ENCODE measurements at places on chromosomes 12 and 14.

DNA sequence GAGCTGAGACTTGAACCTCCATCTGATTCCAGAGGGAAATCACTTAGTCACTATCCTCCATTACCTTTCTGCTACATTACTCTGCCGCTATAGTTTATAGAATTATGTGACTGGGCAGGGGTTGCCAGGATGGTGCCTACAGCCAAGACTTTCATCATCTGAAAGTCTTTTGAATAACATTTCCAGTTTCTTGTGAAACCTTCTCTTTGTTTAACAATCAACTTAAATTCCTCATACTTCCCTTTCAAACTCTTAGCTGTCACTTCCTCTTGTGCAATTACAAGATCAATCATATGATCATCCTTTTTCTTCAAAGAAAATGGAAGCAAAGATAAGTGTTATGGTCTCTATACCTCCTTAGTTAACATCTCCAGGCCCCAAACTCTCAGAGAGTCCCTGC is 25.4 kb upstream of the PELI2 start:
- DNase-seq, result no peak

GRCh38 chr14:35028435-35028834 is 17.6 kb upstream of the FAM177A1 start:
- DNase-seq, result no peak

DNA sequence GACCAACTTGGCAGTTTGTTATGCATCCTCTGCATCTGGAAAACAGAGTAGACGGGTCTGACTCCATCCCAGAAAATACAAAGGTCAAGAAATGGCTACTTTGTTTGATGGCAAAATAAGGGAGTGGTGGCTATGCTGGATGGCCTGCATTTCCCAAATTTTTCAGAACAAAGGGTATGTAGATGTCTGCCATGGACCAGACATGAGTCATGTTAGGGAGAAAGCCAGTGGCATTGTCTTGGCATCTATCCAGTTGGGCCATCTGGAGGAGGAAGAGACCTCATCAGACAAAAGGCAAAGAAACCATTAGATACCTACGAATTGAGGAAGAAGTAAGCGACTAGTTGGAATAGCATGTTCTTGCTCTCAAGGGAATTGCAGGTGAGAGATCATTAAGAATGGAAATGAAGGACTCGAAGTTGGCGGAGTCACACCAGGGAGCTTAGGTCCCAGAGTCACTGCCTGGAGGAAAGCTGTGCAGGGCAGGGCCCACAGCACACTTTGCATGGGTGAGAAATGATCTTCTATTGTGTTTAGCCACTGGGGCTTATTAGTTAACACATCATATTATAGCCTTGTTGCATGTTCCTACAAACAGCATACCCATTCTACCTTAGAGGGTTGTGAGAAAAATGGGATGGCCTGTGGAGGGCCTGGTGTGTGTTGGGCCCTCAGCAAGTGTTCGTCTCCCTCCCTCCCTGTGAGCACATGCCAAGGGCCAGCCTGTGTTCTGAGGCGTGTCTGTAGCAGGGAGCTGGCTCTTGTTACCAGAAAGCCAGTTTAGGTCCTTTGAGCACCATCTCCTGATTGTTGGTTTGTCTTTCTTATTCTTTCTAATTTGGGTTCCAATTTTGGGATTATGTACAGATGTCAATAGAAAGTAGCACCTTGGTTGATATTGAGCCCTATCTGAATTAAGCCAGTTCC is 119.4 kb downstream of the KTN1 start:
- DNase-seq, result no peak

DNA sequence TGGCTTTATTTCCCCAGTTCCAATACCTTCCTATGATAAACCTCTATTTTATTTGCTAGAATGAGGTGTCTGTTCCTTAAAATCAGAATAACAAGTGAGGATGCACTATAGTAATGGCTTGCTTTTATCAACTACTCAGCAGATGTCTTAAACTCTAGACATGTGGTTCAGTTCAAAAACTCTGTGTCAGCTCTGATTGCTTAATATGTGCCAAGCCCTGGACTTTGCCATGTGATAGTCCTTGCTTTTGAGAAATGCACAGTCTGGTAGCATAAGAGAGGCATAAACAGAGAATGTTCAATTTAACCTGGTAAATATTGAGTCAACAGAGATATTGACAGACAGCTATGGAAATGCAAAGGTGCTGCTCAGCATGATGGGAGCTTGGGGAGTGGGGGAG is 254.8 kb downstream of the PDZRN4 start:
- no peak for DNase-seq

DNA sequence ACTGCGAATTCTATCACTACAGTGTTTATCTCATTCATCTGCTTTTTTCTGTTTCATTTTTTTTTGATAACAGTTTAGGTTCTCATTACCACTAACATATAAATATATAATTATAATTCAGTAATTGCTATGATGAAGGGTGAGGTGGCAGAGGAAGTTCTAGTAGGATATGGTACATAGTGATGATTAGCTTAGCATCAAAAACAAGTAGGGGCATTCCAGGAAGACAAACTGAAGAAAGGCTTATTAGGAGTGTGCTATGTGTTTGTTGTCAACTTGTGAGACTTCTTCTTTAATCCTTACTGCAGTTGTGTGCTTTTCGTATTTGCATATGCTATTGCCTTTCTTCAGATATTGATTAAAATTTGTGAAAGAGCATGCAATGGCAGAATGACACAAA is 20.6 kb downstream of the FUT8 start:
- no peak for DNase-seq

- no peak for DNase-seq
Observed at GRCh38 chr12:47870175-47870781, 34.5 kb downstream of the VDR start.

GRCh38 chr14:69131176-69131575 is 21.7 kb downstream of the DCAF5 start:
- DNase-seq, result no peak

- DNase-seq, result no peak
Observed at GRCh38 chr14:32358781-32359180, 29.7 kb downstream of the AKAP6 start.

DNA sequence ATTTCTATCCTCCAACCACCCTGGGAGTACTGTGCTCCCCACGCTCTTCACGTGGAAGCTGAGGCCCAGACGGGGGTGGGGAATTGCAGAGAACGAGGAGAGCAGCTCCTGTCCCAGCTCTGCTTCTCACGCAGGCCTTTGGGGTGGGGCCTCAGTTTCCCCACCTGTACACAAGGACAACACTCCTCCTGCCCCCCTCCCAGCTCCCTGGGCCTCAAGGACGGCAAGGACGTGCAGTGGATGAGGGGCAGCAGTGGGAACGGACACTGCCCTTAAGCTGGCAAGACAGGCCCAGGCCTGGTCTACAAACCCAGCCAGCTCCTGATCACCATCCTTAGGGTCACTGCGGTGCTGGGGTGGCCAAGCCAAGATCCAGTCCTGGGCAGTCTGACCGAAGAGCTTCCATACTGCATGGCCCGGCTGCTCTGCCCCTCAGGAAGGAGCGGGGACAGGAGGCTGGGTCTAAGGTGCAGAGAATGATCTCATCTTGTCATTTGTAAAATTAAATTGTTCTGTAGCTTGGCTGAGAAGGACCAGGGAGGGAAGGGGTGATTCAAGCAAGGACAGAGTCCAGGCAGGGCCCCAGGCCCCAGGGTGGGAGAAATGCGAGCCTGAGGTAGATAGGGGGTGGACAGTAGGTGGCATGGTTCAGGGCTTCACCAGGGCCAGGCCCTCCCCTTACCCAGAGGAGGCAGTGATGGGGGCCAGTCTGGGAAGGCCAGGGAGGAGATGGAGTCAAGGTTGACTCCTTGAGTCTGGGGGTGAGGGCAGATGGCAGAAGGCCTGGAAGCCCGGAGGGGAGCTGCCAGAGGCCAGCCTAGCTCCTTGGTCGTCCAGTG is 1.3 kb upstream of the CLBA1 start:
- no peak for DNase-seq

GRCh38 chr12:30567082-30567481 is 128.6 kb downstream of the IPO8 start:
- no peak for DNase-seq

- no peak for DNase-seq
Observed at GRCh38 chr14:82003426-82003825, 469.8 kb upstream of the SEL1L start.

DNA sequence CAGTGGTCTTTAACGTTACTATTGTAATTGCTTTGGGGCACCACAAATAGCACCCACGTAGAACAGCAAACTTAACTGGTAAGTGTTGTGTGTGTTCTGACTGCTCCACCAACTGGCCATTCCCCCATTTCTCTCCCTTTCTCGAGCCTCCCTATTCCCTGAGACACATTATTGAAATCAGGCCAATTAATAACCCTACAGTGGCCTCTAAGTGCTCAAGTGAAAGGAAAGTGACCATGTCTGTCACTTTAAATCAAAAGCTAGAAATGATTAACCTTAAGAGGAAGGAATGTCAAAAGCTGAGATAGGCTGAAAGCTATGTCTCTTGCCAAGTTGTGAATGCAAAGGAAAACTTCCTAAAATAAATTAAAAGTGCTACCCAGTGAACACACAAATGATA is 22.3 kb downstream of the PPP1R13B start:
- DNase-seq, result no peak

DNA sequence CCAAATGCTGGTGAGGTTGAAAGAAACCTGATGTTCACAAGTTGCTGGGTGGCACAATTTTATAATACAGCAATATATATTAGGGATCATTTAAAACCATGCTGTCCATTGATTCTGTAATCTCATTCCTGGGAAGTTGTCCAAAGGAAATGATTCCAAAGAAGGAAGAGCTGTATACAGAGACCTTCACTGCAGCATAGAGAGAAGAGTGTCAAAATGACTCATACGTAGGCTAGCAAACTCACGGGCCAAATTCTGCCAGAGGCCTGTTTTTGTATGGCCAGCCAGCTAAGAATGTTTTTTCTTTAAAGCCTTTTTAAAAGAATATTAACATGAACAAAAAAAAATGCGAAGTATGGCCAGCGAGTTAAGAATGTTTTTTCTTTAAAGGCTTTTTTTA is 69.2 kb upstream of the MED13L start:
- no peak for DNase-seq

DNA sequence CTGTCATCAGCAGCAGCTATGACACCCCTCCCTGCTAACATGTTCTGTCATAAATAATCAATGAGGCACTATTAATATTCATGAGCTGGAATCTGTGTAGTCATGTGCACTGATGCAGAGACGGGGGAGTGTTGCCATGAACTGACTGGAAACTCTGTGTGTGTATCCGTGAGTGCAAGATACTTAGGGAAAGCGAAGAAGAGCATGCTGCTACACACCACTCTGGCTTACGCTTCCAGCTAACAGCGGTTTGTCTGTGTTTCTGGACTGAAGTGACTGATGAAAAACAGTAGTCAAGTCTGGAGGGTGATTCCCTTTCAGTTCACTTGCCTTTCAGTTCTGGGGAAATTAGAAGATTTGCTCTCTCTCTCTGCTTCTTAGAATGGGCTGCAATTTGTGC is 249.4 kb downstream of the PDZRN4 start:
- no peak for DNase-seq

GRCh38 chr14:105074601-105075053 is 9.4 kb upstream of the GPR132 start:
- DNase-seq, result no peak

DNA sequence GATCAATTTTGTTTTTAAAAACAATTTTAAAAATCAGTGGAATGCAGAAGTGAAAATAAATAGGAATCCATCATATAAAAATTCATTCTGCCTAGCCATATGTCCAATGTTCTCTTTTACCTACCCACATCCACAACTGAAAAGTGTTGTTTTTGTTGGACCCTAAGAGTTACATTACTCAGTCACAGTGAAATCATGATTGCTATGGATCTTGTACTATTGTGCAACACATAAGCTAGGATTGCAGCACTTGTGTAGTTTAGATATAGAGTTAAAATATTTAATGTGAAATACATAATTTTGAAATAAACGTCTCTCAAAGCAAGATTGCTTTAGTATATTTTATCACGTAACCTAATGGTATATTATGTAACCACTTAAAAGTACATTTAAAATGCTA is 213.3 kb upstream of the CLEC14A start:
- DNase-seq, result no peak

- DNase-seq, result no peak
Observed at GRCh38 chr12:64181430-64182291, 40.4 kb downstream of the KICS2 start.

DNA sequence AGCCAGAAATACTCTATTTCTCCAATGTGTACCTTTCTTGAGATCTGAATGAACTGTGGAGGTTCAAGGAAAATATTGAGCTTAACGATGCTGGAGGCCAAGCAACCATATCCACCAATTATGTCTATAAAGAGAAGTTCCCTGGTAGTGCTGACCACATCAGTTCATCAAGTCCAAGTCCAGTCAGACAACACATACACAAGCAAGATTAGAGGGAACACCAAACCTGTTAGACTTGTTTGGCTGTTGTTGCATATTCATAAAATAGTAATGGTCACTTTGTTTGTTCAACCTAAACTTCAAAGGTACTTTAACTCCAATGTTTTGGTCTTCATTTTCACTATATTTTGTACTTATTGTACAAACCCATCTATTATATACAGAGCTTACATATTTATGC is 81.6 kb downstream of the LMO3 start:
- DNase-seq, result no peak

DNA sequence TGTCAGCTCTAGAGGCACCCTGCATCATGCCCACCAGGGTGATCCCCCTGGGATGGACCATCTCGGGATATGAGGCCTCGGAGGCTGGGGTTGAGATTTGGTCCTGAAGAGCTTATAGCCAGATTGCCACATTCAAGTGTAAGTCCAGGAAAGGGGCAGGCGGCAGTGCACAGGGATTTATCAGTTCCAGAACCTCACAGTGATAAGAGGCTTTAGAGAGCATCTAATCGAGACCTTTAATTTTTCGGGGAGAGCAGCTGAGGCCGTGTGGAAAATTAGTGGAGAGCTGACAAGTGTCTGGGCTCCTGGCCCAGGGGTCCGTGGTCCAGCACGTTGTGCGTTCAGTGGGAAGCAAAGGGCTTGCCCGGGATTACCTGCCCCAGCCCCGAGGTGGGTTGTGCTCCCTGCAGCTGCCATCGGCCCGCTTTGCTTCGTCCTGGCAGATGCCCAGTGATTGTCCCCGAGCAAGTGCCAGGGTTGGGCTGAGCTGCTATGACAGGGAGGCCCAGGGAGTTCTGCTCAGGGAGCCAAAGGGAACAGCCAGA is 52.1 kb downstream of the C14orf132 start:
- no peak for DNase-seq

GRCh38 chr12:83172866-83173649 is 486.4 kb downstream of the TMTC2 start:
- no peak for DNase-seq
